DMS 273 treated with DMSO at 0.1 percent for 48 hours (cell line): ENCODE measurements at places on chromosomes 16 and 17.

- peak; percentile 44 for DNase-seq
Measured at GRCh38 chr17:47978324-47978723, 7.4 kb downstream of the CDK5RAP3 start.

DNA sequence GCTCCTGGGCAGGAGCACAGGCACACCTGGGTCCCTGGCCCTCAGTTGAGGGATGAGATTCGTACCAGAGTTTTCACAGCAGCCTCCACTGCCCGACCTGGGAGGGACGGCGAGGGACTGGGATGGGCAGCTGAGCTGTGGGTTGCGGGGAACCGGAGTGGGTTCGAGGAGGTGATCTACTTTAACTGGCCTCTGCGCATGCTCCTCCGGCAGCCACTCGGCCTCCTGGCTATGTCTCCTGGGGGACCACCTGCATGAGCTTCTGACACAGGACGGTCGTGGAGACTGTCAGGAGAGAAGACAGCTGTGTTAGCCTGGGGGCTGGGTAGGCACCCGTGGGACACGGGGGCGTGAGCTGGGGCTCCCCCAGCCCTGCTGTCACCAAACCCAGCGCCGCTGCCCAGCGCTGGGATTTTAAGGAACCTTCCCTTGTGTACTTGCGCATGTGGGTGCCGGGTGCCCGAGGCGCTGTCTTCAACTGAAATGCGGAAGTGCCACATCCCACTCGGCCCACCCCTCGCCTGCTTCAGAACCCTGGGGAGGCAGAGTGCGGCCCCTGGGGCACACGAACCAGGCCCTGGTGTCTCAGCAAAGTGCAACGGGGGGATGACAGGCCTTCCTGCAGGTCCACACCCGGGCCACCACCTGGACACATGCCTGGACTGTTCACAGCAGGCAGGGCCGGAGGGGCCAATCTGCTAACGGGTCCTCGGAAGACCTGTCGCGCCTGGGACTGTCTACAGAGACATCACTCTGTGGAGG lies 36.4 kb downstream of the SLC7A5 start:
- DNase-seq, result no peak

- DNase-seq, result no peak
Measured at GRCh38 chr16:49874613-49875237, 18.8 kb upstream of the ZNF423 start.

GRCh38 chr16:57092786-57093411 lies 516 bp downstream of the CPNE2 start:
- no peak for DNase-seq

GRCh38 chr17:1743088-1743439 lies 393 bp downstream of the SERPINF2 start:
- no peak for DNase-seq

- DNase-seq, result no peak
Measured at GRCh38 chr16:29844575-29845331, 18.3 kb downstream of the CDIPT start.
